ENCODE measurements at places on chromosomes 3 and 15. TPM values are rescaled to one million over a fixed set of nuclear protein-coding genes. Genes with fewer than 3 reads are reported as not detected.

The NPAP1 gene
- 0.93 TPM for total RNA-seq

The CMTM8 gene
- total RNA-seq = 0.46 TPM

The ALDH1A3 gene
- total RNA-seq = not detected

The GOLGA8S gene
- 0.19 TPM for total RNA-seq

The TBC1D23 gene
- 48.2 TPM for total RNA-seq

The PLSCR5 gene
- total RNA-seq = 0.19 TPM

The RLBP1 gene
- total RNA-seq = 0.27 TPM

The MUC13 gene
- total RNA-seq = 0.18 TPM

All from motor neuron (in vitro differentiated cells).